Activated naive CD4-positive, alpha-beta T cell treated with Interleukin-2 at 50 U/mL for 16 hours (primary cell): ENCODE measurements at places on chromosomes 5 and 9.

DNA sequence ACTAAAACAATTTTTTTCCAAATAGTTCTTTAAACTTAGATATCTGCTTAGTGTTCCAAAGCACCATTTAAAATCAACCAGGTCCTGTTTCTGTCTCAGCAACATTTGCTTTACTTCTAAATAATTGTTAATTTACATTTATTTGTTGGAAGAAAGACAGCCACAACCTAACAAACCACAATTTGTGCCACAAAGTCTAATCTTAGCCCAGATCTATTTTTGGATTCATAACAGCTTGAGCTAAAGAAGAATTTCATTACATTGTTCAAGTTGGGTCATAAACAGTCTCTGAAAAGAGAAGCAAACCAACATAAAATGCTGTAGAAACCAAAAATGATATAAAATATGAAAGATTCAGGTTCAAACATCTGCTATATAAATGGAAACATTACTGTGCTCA, 24.4 kb downstream of the MLLT3 start:
- no peak for DNase-seq

DNA sequence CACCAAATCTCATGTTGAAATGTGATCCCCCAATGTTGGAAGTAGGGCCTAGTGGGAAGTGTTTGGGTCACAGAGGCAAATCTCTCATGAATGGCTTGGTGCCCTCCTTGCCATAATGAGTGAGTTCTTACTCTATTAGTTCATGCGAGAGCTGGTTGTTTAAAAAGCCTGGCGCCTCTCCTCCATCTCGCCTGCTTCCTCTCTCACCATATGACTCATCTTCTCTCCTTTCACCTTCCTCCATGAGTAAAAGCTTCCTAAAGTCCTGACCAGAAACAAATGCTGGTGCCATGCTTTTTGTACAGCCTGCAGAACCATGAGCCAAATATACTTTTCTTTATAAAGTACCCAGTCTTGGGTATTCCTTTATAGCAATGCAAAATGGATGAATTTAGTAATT, 20.9 kb upstream of the ARHGAP26 start:
- DNase-seq: no peak

DNA sequence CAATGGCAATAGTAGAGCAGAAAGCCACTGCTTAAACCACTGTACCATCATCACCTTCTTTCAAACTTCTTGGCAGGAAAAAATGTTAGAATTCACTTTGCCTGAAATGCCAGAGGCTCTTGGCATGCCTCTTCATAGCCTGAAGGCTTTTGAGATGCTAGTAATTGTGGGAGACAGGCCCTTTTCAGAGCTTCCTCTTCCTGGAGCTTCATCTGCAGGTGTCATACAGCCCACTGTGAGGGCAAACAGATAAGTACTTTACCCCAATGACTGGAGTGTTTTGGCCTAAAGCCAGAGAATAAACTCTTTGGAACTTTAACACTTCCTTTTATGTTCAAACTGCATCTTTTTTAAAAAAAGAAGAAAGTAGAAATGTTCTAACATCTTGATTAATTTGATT, 81.3 kb upstream of the TMEM171 start:
- no peak for DNase-seq

- DNase-seq: no peak
Observed at GRCh38 chr9:9631284-9631683, 981.5 kb downstream of the PTPRD start.

DNA sequence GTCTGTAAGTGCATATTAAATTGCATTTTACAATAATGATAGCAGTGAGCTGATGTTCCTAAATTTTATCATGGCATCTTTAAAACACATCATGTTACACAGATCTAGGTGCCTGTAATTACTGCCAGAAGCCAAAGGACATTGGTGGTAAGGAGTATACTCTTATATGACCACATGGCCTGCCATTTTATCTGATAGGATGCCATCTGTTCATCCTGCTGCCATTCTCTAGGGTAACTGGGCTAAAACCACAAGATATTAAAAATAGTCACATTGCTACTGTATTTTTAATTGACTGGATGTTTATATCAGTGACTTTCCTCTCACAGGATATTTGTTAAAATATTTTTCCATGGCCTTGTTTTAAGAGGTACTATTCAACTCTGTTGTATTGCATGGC, 53.1 kb downstream of the HCN1 start:
- no peak for DNase-seq

DNA sequence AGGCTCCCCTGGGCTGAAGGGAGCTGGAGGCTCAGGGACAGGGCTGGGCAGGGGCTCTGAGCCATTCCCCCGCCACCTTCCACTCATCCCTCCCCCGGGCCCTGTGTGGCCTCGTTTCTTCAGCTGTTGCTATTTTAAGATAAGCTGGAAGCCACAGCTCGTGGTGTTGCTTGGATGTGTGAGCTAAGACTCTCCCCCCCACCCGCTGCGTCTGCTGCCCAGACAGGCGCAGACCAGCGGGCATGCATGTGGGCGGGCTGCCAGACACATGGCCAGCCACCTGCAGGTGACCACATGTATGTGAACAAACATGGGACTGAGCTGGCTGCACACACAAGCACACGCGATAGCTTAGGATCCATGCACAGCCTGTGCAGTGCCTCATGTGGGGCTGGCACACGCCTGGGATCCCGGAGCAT, 8.7 kb downstream of the SNCB start:
- DNase-seq: no peak

DNA sequence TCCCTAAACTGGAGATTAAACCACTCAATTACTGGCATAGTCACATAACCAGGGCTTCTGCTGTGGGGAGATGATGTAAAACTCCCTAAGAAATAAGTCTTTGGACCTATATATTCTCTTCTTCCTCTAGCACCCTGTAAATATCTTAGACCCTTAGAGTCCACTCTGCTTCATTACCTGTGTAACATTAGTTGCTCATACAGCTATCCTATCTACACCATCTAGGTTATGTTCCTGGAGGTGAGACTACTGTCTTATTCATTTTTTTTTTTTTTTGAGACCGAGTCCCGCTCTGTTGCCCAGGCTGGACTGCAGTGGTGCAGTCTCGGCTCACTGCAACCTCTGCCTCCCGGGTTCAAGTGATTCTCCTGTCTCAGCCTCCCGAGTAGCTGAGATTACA, 9.6 kb upstream of the TICAM2 start:
- DNase-seq: no peak

DNA sequence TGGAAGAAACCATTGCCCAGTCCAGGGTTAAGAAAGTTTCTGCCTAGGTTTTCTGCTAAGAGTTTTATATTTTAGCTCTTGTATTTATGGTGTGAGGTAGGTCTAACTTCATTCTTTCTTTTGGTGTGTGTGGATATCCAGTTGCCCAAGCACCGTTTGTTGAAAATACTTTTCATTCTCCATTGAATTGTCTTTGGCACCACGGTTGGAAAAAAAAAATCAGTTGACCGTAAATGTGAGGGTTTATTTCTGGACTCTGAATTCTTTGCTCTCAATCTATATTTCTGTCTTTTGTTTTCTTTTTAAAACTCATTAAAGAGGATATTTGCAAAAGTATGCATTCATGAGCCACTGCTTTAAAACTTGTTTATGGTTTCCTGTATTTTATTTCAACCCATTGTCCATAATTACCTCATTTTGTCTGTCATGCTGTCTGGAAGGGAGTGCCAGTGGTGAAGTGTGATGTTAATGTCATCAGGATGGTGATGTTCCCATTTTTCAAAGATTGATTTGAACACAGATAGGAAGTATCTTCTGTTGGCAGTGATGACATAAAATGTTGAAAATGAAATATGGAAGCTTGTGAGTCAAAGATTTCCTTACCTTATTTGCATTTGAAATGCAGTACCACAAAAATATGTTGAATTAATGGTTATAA, 33.9 kb downstream of the HABP4 start:
- no peak for DNase-seq

DNA sequence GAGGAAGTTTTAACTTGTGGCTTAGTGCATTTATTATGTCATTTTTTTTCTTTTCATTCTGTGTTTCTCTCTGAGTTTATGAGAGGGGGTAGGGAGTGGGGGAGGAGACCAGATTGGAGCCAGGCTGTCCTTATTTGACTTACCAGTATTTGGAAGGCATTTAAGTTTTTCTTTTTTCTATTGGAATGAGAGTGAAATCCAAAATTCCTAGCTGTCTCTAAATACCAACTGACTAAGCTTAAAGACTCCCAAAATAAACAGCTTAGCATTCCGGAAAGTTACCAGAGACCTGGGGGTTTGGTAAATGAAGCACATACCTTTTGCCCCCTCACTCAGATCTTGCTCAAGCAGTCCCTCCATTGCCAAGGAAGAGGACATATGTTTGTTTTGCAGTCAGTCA, 581.9 kb upstream of the BRINP1 start:
- no peak for DNase-seq

DNA sequence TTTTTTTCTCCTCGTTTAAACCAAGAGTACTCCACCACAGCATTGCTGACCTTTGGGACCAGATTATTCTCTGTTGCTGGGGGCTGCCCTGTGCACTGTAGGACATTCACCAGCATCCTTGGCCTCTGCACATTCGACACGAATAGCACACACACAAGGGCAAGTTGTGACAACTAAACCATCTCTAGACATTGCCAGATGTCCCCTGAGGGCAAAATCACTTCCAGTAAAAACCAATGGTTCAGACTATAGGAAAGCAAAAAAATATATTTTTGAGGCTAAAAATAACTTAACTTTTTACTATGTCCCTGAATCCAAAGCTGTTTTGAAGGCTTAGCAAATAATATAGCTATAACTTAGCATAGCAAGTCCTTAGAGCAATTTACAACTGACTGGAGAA, 65.9 kb downstream of the SEMA5A start:
- no peak for DNase-seq

- DNase-seq: no peak
Observed at GRCh38 chr9:2717385-2717784, at the start of gene KCNV2. Gene KCNV2 (plus strand): TSS chr9:2717510. CDS start chr9:2717740, 230 bp downstream.

DNA sequence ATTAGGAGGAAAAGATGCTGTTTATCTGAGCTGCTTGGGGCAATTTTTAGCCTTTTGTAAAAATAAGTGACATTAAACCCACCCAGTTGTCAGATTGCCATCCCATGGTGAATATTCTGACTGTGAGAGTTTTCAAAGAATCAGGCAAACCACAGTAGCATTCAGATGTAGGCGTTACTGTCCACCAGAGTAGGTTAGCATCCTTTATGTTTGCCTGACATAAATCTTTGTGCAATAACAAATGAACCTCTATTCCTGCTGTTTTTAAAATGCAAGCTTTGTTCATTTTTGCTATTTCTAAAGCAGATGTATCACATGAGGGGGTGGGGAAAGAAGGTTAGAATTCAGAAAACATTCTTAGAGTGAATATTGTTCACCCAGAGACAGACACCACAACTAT, 427.8 kb downstream of the CDH9 start:
- no peak for DNase-seq

DNA sequence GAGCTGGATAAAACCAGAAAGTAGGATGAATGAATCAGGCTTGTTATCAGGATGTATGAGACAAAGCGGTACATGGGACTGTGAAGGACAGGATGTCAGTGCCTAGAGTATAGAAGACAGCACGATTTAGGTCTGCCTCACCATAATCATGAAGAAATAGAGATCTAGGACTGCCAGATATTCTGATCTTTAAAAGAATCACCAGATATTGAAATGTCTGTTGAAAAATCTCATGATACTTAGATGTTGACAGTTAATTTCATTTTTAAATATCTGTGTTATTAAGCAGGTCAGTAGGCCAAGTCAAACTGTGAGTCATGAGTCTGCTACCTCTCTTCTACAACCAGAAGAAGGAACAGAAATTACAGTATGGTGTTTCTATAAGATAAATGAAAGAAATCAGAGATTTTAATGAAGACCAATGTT, 65.0 kb downstream of the ST8SIA4 start:
- no peak for DNase-seq

- DNase-seq: peak; percentile 25
Observed at GRCh38 chr5:171342362-171343111, 33.5 kb downstream of the TLX3 start.
